ENCODE measurements at places on chromosomes 1 and 21.

GRCh38 chr1:42689912-42690311 lies 7.7 kb downstream of the YBX1 start:
- DNase-seq, result no peak

GRCh38 chr1:232422098-232422497 lies 207.8 kb downstream of the SIPA1L2 start:
- DNase-seq, result no peak

DNA sequence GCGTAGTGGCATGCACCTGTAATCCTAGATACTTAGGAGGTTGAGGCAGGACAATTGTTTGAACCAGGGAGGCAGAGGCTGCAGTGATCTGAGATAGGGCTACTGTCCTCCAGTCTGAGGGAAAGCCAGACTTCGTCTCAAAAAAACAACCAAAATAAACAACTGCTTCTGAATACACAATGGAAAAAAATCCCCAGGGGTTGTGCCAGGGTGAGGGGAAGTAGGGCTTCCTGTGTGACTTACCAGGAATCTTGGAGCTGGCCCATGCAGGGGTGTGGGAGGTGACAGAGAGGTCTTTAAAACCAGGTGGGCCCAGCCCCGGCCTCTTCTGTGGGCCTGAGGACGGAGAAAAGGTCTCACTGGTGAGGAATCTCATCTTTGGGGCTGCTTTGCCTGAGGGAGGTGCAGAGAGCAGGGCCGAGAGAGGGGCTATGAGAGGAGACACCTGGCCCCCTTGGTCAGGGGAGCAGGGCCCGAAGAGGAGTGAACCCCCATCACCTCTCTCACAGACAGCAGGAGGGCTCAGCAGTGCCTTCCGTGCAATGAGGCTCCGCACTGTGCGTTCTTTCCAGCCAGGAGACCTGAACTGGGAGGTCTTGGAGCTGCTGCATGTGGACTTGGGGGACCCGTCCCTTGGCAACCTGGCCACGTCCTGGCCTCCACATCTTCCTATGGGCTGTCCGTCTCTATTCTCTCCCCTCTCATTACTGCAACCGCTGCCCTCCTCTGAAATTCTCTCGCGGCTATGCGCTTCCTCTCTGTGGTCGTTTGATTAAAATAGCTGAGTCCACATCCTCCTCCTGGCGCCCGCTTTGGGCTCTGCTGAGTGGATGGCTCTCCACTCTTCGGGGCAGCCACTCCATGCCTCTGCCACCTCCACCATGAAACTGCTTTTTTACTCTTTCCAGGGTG lies 10.7 kb downstream of the PLA2G5 start:
- no peak for DNase-seq

- DNase-seq, result no peak
These were observed at the start of gene KCNE1 for GRCh38 chr21:34511787-34512455. Gene KCNE1, minus strand, starts transcription at chr21:34512210. Its CDS starts 62,576 bp downstream, at chr21:34449634.

- DNase-seq, result no peak
These were observed 4.5 kb upstream of the TUFT1 start for GRCh38 chr1:151535326-151536271.

- DNase-seq, result no peak
These were observed 2.0 kb downstream of the EFHD2 start for GRCh38 chr1:15411593-15412137.

GRCh38 chr1:30695439-30695841 lies 27.9 kb downstream of the MATN1 start:
- no peak for DNase-seq

DNA sequence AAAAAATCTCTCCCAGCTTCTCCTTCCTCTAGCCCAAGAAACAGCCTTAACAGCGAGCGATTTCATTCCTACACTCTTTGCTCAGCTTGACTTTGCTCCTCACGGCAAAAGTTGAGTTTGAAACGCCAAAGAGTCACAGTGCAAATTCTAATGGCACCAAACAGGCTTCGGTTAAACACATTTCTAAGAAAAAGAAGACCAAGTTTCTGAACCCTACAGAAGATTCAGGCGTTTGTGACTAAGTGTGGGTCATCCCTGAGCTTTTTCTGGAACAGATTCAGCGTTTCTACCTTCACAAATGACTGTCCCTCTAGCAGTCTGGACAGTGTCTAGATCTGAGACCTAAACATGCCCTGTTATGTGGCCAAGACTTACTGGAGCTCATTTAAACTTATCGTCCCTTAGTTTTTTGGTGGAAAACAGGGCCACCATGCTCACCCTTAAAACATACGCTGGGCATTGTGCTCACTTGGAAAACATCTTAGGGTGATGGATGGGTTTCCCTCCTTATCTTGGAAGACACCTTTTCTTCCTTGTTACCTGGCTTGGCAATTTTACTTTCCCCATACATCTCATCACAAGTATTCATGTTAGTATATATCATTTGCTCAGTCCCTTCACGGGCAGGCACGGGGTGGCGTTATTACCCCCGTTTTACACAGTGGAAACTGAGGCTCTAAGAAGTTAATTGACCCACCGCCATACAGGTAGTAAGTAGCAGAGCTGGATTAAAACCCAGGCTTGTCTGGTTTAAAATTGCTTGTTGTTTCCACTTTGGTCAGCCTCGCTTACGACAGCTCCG lies 1.0 kb downstream of the C1orf198 start:
- no peak for DNase-seq

- no peak for DNase-seq
These were observed 21.3 kb upstream of the GNPAT start for GRCh38 chr1:231219422-231220401.

- no peak for DNase-seq
These were observed 190.1 kb downstream of the HLX start for GRCh38 chr1:221069178-221069903.

DNA sequence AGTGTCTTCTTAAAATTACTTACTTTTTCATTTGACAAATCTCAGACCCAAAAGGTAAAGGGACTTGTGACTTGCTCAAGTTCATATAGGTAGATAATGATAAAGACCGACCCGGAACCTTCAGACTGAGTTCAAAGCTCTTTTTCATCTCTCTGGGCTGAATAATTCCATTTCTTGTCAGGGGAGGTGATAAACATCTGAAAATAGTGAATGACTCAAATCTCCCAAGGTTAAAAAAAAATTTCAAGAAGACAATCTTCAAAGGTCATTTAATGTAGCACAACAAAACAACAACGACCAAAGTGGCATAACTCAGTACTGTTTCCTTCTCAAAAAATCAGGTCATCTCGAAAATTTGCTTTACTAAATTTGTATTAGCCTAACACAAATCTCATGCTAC lies 20.6 kb downstream of the LUZP1 start:
- no peak for DNase-seq

- DNase-seq, result no peak
These were observed 8.1 kb downstream of the POFUT2 start for GRCh38 chr21:45279446-45280177.

GRCh38 chr1:208211921-208212843 lies 32.0 kb downstream of the PLXNA2 start:
- DNase-seq, result no peak

DNA sequence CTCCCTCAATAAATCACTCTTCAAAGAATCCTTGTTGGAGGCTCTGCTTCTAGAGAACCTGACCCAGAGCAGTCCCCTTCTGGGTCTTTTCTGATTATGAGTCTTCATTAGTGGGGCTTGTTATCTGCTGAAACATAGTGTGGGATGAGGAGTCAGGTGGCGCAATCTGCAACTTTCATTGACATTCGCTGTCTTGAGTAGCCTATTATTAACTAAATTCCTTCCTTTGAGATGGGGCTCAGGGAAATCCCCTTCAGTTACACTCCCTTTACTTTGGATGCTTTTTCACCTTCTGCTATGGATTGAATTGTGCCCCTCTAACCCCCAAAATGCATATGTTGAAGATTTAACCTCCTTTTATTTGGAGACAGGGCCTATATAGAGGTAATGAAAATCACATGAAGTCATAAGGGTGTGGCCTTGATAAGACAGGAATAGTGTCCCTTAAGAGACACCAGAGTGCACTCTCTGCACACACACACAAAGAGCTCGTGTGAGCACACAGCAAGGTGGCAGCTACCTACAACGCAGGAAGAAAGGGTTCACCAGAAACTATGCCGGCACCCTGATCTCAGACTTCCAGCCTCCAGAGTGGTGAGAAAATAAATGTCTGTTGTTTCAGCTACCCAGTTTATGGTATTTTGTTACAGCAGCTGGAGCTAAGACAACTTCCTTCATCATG lies 19.5 kb downstream of the DIO1 start:
- no peak for DNase-seq

- DNase-seq, result no peak
These were observed 320.7 kb downstream of the AJAP1 start for GRCh38 chr1:4974981-4975685.

- no peak for DNase-seq
These were observed 39.5 kb upstream of the RD3 start for GRCh38 chr1:211531194-211532087.

DNA sequence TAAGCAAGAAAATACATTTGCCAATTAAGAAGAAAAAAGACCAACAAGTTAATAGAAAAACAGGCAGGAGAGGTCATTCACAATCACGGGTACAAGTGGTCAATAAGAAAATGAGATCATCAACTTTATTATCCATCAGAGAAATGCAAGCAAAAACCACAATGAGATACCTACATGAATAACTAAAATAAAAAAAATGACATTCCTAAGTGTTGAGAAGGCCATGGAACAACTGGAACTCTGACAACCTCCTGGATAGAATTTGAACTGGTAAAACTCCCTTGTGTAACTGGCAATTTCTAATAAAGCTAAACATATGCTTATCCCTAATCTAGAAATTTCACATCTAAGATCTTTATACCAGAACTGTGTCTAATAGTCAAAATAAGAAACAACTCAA lies 135.4 kb upstream of the BACE2 start:
- DNase-seq, result no peak

DNA sequence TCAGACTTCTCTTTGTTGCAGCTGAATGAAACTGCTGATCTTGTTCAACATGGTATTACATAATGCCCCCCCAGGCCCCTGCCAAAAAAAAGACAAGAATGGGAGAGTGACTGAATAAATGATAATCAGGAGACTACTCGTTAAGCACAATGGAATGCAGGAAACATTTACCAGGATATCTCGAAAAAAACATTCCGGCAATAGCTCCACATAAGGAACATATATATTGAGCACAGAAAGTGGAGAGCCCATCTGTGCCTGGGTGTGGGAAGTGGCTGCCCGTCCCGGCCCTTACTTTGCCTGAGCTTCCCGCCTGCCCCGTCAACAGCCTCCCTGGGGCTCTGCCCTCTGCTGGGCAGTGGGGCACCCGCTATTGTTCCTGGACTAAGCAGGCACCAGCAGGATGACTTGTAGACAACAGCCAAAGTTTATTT lies 13.3 kb downstream of the TRIM11 start:
- no peak for DNase-seq

- peak; percentile 6 for DNase-seq
These were observed at the start of gene ASAP3 for GRCh38 chr1:23483321-23484252. Gene ASAP3, minus strand, starts transcription at chr1:23484179. Its CDS starts 46 bp downstream, at chr1:23484133.

Measured in stimulated activated CD8-positive, alpha-beta memory T cell treated with anti-CD3 and anti-CD28 coated beads, Interleukin-7, amount 100 ng/mL, for 1 hour (primary cell).